ENCODE measurements at places on chromosomes 16 and 17.

DNA sequence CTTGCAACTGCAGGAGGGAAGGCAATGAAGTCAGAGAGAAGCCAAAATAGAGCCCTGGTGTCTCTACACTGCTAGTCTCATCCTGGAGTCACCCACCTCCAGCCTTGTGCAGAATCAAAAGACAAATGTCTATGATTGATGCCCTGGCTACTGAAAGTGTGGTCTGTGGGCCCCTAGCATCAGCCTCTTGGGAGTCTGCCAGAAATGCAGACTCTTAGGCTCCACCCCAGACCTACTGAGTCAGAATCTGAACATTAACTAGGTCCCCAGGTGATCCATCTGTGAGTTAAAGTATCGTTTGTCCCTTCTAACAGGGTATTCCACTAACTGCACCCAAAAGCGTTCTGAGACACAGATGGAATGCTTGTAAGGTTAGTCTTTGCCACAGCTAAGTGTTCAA is 21.2 kb downstream of the EARS2 start:
- no peak for DNase-seq

DNA sequence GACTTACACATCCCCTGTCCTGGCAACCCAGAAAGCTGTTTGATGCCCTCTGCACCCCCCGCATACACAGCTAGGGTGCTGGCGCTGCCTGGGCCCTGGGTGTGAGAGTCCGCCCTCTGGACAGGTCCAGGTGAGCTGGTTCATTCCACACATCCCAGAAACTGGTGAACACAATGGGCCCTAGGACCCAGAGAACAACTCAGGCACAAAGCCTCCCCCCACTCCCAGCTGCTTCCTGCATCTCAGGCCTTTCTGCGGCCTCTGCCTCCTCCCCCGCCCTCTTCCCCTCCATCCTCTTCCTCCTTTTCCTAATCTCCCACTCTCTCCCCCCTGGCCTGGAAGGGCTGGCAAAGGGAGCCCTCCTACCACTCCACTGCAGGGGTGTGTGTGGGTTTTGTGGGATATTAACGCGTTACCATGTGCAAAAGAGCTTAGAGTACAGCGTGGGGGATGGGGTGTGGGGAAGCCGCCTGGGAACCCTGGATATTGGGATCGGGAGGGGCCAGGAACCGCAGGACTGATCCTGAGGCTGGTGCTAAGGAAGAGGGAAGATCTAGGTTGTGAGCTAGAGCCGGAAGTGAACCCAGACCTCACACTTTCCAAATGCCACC is 1.6 kb upstream of the PPP1R9B start:
- no peak for DNase-seq

GRCh38 chr17:81999587-81999975 is 22.2 kb downstream of the ASPSCR1 start:
- DNase-seq = no peak

GRCh38 chr16:55943267-55943666 is 68.1 kb upstream of the CES5A start:
- DNase-seq = no peak

DNA sequence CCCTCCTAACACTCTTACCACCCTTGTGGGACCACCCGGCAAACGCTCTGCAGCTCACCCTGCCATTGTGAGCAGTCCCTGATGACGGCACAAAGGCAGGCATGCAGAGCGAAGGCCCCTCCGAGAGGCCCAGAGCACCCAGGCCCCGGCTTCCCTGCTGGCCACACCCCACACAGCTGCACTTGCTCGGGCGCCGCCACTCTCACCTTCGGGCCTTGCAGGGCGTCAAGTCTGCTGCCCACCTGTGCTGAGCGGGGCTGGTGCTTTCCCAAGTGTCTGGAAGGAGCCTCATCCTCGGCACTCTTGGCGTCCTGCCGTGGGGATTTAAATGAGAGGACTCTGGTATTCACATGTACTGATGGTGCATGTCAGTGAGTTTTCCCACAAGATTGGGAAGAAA is 30.3 kb upstream of the FASN start:
- DNase-seq = no peak

DNA sequence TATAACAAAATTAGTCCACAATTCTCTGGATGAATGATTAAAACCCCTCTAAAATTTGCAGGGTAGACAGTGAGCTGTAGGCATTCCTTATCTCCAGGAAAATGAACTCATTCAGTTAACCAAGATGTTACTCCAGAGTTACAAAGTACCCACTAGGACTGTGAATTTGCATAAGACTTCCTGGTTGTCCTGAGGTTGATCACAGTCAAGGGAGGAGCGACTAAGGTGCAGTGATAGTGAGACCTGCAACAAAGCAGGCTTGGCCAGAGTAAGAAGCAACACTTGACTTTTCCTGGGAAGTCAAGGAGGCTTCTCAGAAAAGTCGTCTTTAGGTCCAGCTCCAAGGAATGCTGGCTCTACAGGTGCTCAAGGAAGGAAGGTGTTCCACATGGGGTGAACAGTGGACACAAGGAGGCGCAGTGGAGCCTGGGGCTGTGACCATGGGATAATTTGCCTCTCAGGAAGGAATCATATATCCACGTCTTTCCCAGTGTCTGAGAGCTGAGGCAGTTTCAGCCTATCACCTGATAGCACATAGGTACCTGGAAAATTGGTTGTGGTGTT is 821.1 kb upstream of the EEF2KMT start:
- DNase-seq = no peak

- no peak for DNase-seq
Measured at GRCh38 chr17:8290043-8290442, 1.6 kb downstream of the RANGRF start.

DNA sequence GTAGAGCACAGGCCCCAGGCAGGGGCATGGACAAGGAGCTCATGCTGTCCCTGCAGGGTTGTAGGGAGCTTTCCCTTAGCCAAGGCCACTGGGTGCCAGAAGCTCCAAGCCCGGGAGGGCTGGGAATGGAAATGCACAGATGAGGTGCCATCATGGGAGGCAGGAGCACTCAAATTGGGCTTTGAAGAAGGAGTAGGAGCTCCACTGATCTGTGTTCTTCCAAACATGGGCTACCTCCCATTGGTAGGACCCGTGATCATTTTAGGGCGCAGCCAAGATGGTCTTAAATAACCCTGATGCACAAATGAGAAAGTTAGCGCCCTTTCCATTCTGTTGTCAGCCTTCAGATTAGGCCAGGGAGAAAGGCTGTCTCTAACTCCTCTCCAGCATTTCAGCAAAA is 201.5 kb downstream of the ZNF423 start:
- no peak for DNase-seq

DNA sequence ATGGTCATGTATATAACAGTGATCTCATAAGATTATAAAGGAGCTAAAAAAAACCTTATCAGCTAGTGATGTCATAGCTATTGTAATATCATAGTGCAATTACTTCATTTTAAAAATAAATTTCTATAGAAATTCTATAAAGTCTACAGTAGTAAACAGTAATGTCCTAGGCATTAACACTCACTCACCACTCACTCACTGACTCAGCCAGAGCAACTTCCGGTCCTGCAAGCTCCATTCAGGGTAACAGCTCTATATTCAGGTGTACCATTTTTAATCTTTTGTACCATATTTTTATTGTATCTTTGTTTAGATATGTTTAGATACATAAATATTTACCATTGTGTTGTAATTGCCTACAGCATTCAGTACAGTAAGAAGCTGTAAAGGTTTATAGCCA is 524.4 kb upstream of the CDH5 start:
- no peak for DNase-seq

DNA sequence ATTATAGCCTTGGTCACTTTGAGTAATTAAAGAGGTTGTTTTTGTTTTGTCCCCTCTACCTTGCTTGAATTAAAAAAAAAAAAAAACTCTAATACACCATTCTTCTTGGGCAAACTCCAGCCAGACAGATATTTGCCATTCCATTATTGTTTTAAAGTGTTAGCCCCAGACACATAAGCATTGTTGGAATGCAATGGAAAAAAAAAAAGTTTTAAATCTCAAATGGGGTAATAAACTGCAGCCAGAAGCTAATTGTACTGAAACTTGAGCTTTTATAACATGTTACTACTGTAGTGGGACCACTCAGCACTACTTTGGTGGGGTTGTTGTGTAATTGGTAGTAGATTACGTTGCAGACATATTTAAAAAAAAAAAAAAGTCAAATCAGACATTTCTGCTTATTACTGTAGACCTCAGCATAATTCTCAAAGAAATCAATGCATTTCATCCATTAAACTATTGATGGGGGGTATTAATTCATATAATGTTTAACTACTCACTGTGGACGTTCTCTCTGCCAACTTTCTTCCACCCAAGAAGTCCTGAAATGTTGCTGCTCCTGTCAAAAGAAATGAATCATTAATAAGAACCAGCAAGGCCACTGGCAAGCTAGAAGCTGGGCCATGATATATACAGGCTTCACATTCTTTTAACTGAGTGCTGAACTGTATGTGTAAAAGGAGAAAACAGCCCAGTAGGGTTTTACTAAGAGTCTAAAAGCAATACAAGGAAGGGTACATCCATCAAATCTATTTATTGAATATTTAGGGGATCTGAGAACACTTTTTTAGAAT is 626.6 kb upstream of the SOX9 start:
- no peak for DNase-seq

DNA sequence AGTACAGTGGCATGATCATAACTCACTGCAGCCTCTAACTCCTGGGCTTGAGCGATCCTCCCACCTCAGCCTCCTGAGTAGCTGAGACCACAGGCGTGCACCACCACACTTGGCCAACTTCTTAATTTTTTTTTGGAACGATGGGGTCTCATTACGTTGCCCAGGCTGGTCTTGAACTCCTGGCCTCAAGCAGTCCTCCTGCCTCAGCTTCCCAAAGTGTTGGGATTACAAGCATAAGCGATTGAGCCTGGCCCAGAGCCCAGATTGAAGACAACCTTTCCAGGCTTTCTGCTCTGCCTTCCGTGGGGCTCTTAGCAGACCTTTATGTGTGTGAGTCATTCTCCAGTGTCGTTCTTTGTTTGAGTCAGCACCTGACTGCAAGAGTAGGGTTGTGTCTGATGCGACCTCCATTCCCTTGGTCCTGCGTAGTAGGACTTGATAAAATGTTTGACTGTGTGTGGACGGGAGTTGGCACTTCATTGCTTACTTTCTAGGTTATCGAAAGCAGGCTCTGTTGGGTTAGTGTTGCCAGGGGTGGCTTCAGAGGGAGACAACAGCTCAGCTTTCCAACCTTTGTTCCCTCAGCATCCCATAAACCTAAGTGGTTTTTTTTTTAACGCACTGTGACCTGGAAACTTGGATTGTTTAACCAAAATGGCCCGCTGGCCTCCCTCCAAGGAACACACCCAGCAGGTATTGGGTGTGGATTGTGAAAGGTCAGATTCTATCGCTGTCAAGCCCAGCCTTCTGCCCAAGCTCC is 26.4 kb downstream of the EEF2K start:
- no peak for DNase-seq

DNA sequence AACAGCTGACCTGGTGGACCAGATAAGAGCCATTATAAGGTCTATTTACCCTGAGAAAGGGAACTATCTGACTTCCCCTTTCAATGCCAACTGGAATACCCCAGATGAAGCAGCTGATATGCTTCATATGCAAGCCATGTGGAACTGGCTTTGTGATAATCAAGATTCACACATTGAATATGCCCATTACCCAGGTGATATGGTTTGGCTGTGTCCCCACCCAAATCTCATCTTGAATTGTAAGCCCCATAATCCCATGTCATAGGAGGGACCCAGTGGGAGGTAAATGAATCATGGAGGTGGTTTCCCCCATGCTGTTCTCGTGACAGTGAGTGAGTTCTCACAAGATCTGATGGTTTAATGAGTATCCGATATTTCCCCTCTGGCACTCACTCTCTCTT is 42.1 kb downstream of the IKZF3 start:
- no peak for DNase-seq

DNA sequence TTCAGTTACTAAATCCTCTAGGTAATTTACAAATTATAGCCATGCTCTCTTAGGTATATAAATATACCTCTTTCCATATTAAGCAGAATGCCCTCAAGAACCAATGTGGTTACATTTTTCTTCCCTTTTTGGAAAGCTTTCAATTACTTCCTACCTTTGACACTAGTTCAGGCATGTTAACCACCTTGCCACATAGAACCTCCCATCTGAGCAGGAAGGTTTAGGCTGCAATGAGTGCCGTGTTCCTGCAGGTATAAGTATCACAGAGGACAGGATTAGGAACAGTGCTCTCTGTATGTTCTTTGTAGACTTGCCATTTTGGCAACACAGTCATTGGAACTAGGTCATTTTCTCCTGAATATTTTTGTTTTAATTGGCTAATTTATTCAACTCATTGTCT is 20.1 kb downstream of the KRT25 start:
- DNase-seq = no peak

DNA sequence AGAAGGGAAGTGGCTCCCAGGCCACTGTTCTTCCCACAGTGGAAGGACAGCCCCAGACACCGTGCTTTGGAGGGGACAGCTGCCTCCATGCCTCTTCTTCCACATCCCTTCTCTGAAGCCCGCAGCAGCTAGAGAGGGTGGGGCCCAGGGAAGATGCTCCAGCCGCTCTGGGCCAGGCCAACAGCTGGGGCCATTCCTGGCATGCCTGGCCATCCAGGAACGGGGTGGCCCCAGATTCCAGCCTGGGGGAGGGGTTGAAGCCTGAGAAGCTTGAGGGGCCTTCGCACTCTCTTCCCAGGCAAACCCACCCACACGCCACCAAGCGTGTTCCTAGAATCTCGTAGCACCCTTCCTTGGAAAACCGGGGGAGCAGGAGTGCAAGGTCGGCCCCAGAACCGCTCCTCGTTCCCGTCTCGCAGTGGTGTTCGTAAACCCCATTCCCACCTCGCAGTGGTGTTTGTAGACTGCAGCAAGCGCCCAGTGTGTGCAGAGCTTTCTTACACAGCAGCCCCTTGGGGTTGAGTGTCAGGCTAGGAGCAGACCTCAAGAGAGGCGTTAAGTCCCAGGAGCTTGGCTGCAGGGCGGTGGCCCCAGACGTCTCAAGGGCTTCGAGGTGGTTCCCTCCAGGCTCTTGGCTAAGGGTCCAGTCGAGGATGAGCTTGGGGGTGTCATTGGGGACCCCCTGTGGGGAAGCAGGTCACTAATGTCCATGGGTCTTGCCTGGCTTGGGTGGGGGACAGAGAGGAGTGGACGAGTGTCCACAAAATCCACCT is 2.7 kb downstream of the CDH15 start:
- DNase-seq = no peak

DNA sequence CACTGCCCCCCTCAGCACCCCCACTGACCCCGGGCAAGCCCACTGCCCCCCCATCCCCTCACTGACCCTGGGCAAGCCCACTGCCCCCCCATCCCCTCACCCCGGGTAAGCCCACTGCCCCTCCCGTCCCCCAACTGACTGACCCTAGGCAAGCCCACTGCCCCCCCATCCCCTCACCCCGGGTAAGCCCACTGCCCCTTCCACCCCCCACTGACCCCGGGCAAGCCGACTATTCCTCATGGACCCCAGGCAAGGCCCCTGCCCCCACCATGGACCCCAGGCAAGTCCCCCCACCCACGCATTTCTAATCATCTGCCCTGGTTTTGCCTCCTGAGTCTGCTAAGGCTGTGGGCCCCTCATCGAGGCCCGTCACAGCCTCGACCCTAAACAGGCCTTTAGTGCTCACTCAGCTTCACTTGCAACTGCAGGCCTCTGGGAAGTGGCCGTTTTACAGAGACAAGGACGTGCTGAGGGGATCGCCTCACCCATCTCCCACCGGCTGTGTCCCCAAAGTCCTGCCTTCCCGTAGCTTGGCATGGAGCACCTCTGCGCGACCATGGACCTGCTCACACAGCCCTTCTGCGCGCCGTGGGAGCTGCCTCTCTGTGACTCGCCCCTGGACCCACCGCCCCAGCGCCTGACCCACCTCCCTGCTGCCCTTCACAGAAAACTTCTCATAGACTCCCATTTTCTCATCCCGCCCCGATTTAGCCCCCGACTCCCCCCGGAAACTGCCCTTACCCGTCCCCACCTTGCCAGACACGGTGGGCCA is 3.6 kb downstream of the VPS9D1 start:
- DNase-seq = no peak

GRCh38 chr16:4908854-4909401 is 28.0 kb downstream of the PPL start:
- DNase-seq = no peak
